ENCODE measurements at places on chromosomes 2 and 18.

DNA sequence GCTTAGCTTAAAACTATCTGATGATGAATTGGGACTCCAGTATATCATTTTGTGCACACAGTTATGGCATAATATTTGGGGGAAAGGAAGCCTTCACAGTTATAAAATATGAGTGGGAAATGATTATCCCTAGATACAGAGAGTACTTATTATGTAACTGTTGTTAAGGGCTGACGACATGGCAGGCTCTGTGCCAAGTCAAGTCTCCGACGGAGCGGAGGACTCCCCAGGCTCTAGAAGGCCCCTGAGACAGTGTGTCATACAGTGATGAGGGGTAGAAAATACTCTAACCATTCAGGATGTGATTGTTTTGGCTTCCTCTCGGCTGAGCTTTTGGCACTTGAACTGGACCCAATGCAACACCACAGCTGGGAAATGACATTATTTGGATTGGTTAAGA is 211.8 kb downstream of the SLC8A1 start:
- no peak for DNase-seq

DNA sequence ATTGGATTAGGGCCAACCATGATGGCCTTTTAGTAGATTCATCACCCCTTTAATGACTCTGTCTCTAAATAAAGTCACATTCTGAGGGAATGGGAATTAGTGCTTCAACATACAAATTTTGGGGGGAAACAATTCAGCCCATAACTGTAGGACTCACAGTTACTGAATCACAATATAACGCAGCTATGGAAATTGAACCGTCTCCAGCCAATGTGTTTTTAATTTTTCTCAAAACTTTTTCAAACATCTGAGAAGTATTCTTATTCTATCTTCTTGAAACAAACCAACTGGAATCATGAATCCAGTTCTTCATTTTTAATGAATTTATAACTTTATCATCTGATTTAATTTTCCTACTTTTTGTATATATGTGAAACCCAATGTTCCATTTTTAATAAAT is 373.1 kb upstream of the SYT4 start:
- no peak for DNase-seq

- no peak for DNase-seq
Measured at GRCh38 chr2:239498981-239499634, 98.3 kb upstream of the HDAC4 start.

DNA sequence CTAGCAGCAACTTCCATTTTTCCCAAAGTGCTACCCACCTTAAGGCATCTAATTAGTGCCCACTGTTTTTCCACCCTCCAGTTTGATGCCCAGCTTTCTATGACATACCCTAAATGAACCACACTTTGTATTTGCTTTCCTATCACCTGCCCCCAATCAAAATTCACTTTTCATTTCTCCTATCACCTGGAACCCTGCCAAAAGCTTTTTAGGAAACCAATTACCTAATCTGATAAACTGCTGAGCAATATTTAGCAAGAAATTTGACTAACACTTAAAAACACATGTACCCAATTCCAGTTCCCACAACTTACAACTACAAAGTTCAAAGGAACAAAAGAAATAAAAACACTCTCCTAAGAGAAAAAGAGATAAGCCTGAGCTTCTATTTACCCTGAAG is 71.7 kb downstream of the IKZF2 start:
- DNase-seq = no peak

DNA sequence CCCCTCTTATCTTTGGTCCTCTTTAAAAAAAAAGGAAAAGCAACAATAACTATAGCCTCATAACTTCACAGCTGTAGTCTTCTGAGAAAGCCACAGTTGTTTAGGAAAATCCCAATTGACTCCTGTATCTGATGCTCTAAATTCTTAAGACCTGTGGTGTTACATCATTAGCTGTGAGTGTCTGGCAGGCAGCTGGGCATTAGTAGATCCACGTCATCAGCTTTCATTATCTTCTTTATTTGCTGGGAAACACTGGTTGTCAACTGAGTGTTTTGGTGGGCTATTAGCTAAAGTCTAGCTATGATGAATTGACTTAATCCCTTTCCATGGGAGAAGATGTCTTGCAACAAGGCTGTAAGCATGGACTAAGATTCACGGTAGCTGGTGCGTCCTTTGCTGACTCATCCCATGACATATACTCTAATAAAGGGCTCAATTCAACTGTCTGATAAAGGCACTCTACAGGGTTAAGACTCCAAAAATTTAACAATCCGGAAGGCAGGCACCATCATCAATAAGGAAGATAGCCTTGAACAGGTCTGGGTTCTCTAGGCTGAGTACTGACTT is 517.2 kb downstream of the PLCL1 start:
- DNase-seq = no peak

DNA sequence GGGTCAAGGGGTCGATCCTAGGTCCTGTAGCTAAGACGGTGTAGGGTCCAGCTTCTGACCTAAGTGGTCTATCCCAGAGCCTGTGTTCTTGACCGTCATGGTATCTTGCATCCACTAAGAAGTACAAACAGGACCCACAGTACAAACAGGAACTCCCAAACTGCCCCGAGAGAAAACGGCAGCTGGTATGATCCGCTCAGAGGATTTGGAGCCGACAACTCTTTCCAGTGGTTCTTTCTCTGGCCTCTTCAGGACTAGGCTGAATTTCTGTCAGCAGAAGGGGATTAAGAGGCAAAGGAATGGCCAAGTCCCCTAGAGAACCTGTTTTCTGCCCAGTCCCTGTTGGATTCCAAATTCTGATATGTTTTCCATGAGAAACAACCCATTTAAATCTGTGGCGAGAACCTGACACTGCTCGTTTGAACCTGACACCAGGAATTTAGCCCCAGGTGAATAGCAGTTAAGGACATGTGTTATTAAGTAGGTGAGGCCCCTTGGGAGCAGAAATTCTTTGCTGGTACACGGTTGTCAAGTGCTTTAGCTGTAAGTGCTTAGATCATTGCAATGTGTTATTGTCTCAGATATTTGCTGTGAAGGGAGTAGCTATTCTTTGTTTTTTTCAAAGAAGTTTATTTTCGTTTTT is 50.5 kb upstream of the TXNDC2 start:
- no peak for DNase-seq

- no peak for DNase-seq
Measured at GRCh38 chr18:61856678-61857077, 36.1 kb downstream of the RNF152 start.

- DNase-seq = no peak
Measured at GRCh38 chr2:180664507-180664906, 315.9 kb upstream of the UBE2E3 start.

DNA sequence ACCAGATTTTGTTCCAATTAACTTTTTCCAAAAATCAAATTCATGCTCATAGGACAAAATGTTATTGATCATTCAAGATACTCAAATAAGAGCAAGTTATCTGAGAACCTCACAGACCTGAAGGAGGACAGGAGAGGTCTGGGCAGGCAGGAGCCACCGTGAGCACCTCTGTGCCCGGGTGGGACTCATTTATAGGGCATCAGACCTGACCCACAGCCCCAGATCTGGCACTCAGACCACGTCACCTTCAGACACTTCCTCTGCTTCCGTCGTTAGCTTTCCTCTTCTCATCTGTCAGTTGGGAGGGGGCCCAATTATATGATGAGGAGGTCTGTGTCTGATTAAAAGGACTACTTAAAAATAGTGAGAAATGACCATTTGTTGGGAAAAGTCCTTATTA is 169.4 kb downstream of the EIPR1 start:
- DNase-seq = no peak

DNA sequence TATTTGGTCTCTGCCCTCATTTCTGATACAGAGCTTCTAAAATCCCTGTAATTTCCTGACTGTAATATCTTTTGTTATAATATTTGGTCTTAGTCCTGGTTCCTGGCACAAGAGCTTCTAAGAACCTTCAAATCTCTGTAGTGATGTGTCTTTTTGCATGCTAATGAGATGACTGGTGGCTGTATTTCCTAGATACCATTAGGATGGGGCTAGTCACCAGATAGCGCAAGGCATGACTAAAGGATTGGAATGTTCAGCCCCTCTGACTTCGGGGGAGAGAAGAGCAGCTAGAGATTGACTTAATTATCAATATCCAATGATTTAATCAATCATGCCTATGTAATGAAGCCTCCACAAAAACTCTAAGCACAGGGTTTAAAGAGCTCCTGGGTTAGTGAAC is 620.8 kb upstream of the ACVR2A start:
- no peak for DNase-seq

- no peak for DNase-seq
Measured at GRCh38 chr2:237556773-237557632, 9.4 kb upstream of the PRLH start.

DNA sequence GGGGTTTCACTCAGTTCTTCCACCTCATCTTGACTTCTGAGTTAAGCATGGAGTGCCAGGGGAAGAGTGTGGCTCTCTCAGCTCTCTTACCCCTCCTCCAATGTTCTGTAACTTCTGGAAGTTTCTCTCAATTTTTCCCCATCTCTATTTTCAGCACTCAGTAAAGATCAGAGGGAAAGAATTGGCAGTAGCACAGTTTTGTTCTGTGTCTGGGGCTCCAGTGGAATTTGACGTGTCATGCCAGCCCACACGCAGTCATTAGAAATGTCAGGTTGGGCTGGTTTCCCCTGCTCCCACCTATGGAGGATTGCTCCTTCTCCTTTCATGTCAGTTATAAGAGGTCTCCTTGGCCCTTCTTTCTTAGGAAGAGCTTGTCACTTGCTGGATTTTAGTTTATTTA is 104.6 kb upstream of the COL3A1 start:
- no peak for DNase-seq

DNA sequence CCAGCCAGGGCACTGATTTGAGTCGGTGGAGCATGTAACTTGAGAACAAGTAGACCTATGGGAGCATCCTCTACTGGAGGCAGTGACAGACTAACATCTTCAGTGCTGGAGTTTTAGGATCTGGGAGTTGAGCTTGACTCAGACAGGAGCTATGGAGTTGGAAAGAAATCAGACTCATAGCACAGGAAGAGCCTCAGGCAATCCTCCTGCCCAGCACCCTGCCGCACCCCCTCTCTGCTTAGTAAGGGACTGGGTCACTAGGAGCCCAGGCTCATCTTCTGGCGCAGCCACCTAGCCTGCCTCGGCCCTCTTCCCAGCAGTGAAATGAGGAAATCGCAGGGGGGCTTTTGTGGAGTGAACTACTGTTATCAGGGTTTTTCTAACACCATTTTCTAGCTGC is 3.6 kb downstream of the ARID5A start:
- no peak for DNase-seq

GRCh38 chr2:152120430-152120829 is 21.6 kb upstream of the CACNB4 start:
- no peak for DNase-seq

DNA sequence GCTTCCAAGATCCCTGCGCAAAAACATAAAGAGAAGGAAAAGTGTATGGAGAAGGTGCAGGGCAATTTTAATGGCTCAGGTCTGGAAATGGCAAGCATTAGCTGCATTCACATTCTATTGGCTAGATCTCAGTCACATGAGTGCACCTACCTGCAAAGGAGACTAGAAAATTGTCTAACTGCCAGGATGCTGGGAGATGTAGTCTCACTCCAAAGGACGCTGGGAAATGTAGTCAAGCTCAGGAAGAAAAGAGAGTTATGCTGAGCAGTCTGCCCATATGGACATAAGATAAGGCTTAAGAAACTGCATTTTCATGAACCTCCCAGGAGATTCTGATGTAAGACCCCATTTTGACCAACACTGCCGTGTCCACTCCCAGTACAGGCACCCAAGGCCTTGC is 9.5 kb upstream of the KLHL29 start:
- DNase-seq = no peak

- DNase-seq = no peak
Measured at GRCh38 chr2:18156002-18156401, 277.5 kb downstream of the KCNS3 start.

All from stimulated activated CD8-positive, alpha-beta memory T cell treated with anti-CD3 and anti-CD28 coated beads, Interleukin-15, amount 100 ng/mL, for 4 hours (primary cell).